HCT116 (cell line): ENCODE measurements at places on chromosomes 5 and 9.

GRCh38 chr9:93701494-93702218 lies 125.3 kb downstream of the PHF2 start:
- no peak overlapping the region for H3K27ac ChIP-seq
- no peaks in the 10 kb centered on the region for H3K36me3 ChIP-seq
- H3K4me3 ChIP-seq = no peak overlapping the region
- no peaks in the 10 kb centered on the region for H3K27me3 ChIP-seq
- DNase-seq = no peak

DNA sequence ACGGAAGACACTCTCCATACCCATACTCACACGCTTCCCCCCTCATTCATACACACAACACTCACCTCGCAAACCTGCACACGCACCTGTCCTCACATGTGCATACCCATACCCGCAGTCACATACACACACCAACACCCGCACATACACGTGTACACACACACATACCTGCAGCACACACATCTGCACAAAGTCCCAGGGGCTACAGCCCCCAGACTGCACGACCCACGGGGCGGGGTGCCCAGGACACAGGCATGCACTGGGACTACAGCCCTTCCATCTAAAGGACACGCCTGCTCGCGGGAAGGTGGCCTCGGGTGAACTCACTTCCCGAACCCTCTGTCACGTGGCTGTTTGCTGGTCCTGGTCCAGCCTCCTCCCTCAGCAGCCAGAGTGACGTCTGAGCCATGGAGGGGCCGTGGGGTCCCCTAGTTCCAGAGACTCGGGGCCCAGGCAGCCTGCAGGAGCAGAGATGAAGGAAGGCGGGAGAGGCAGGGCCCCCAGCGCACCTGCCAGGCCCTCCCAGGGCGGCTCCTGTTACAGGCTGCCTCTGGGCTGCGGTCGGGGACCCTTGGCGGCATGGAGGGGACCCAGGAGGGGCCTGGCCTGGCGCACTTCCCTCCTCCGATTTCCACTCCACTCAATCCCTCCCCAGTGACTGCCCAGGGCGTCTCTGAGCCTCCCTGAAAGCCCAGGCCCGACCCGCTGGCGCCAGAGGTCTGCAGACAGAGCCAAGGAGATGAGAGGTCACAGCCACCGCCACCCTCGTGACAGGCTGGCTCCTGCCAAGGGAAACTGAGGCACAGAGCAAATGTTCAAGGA lies 8.1 kb downstream of the SLC12A7 start:
- H3K27me3 ChIP-seq = no peaks in the 10 kb centered on the region
- DNase-seq = no peak

DNA sequence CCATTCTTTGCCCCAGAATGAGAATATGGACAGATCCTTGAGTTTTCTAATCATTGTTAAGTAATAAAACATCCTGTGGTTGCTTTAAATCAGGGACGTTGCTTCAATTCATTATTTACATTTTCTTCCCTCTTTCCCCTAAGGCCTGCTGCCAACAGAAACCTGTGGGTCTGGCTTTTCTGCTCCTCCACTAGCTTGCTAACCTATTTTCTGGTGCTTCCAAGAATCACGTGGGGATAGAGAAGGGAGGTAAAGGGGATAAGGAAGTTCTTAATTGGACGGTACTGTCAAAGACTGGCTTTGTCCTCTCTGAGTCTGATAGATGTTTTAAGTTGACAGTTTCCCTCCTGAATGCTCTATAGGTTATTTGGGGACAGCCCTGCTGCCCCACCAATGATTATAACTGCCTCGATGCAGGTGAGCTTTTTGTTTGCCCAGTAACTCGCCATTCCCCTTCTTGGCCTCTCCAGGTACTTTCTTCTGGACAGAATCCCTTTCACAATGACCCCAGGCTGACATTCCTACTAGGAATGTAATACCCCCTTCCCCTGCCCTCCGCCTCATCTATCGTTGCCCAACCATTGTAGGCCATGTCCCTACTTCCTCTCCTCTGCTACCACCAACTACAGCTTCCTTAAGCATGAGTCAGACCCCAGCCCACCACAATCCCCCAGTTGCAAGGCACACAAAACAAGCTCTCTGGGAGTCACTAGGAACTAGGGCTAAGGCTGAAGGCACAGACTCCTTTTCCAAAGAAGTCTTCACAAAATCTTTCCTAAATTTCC lies 19.9 kb upstream of the CPEB4 start:
- H3K27ac ChIP-seq = no peak overlapping the region
- no peaks in the 10 kb centered on the region for H3K27me3 ChIP-seq
- DNase-seq = no peak
- no peaks in the 10 kb centered on the region for H3K36me3 ChIP-seq
- H3K4me3 ChIP-seq = no peak overlapping the region

DNA sequence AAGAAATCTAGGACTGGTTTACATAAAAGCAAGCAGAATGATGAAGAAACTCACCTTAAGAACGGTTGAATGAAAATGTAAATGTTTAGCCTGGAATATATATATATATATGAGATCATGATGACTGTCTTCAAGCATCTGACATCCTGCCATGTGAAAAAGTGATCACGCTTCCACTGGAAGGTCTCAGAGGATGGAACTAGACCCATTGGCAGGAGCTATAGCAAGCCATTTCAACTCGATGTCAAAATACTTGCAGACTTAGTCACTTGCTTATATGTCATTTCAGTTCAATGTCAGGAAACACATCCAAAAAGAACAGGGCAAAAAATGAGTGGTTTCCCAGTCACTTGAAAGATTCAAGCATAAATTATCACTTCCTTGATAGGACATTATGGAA lies 22.2 kb upstream of the TMEM161B start:
- H3K4me3 ChIP-seq = no peak overlapping the region
- no peaks in the 10 kb centered on the region for H3K4me1 ChIP-seq
- H3K27ac ChIP-seq = no peak overlapping the region
- H3K27me3 ChIP-seq = no peaks in the 10 kb centered on the region
- no peak for DNase-seq

DNA sequence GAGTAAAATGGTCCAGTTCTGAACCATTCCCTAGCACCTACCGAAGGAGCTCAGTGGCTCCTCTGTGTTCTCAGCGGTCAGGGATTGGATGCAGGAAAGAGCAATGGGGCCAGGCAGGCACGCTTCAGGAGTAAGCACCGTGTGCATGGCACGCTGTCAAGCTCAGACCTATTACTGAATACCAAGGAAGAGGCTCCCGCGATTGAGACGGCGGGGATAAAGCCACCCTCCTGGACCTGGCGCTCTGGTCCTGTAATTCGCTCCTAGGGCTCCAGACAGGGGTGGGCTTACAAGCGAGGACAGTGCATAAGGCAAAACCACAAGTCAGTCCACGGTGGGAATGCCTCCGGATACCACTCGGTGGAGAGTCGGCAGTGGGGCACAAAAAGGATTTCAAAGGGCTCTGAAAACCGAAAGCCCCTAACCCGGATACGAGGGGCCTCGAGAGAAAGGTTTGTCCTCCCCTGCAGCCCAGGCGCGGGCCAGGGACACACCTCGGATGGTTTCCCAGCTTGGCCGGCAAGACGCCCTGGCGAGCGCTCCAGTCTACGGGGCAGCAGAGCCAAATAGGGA lies 988 bp downstream of the OXCT1 start:
- no peaks in the 10 kb centered on the region for H3K36me3 ChIP-seq
- no peaks in the 10 kb centered on the region for H3K27me3 ChIP-seq
- H3K4me1 ChIP-seq = peaks cover 10% of the 10 kb centered on the region; the same call in 1 of the 2 replicates
- peak overlapping the region; percentile 78 for H3K27ac ChIP-seq

DNA sequence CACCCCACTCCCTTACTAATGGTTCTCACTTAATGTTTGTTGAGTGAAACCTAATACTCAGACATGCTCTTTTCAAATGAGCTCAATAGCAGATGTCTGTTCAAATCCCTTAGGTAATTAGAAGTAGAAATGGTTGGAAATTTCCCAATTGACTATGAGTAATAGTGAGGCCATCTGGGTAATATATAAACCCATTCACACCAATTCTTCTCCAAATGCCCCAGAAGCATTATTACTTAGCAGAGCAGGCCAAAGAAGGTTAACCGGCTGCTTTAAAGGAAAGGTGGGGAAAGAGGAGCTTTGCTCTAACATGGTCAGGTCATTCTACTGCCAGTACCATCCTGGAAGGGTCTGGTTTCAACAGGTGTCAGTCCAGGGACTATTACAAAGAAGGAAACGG lies 119.5 kb upstream of the MTAP start:
- peaks cover 84% of the 10 kb centered on the region for H3K4me1 ChIP-seq
- H3K4me3 ChIP-seq = no peak overlapping the region; the same call in 1 of the 2 replicates
- H3K36me3 ChIP-seq = no peaks in the 10 kb centered on the region
- H3K27ac ChIP-seq = peak overlapping the region; percentile 99

DNA sequence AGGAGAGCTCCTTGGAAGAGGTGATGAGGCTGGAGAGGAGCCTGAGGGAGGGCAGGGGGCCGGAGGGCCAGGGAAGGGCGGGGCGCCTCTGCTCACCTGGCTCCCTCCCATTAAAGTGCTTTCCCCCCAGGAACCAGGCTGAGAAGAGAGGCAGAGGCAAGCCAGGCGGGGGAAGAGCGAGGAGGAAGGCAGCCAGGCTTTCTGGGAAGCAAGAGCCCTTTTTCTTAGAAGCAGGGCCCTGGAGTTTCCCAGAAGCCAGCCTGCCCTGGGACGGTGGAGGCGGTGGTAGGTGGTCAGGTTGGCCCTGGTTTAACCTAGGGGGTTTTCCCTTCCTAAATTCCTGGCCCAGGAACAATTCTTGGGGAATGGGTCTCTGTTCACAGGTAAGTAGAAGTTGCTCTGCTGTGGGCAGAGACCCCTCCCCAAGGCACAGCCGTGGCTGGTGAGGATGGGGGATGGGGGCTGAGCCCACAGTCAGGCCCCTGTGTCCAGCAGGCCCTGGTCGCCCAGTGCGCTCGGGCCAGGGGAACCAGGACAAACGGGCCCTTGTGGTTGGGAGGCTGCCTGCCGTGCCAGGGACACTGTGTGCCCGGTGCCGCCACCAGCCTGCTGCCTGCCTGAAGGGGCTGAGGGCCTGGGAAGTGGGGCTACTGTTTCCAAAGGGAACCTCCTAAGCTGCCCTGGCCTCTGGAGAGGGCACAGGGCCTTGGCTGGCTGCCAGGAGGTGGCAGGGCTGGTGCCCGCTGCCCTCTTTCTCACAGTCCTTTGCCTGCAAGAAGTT lies 16.6 kb upstream of the RALGDS start:
- DNase-seq = no peak
- no peak overlapping the region for H3K4me3 ChIP-seq
- no peaks in the 10 kb centered on the region for H3K27me3 ChIP-seq
- peaks cover 59% of the 10 kb centered on the region for H3K4me1 ChIP-seq
- no peak overlapping the region; the same call in 1 of the 2 replicates for H3K27ac ChIP-seq

DNA sequence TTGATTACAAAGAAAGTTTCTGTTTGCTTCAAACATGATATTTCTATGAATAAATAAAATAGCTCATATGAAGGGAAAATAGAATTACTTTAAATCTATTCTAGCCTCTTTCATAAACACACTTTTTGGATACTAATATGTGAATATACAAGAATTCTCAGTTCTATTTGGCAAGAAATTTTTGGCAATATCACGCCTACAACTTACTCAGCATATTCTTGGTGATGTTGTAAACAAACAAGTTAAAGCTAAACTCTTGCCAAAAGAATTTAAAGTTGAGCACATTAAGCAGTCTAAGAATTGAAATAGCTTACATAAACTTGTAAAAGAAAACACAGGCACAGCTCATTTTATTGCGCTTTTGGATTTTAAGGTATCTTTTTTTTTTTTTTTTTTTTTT lies 209.8 kb downstream of the CDH12 start:
- H3K4me3 ChIP-seq = no peak overlapping the region
- H3K4me1 ChIP-seq = no peaks in the 10 kb centered on the region
- no peaks in the 10 kb centered on the region for H3K36me3 ChIP-seq
- no peak for DNase-seq
- H3K27me3 ChIP-seq = no peaks in the 10 kb centered on the region

DNA sequence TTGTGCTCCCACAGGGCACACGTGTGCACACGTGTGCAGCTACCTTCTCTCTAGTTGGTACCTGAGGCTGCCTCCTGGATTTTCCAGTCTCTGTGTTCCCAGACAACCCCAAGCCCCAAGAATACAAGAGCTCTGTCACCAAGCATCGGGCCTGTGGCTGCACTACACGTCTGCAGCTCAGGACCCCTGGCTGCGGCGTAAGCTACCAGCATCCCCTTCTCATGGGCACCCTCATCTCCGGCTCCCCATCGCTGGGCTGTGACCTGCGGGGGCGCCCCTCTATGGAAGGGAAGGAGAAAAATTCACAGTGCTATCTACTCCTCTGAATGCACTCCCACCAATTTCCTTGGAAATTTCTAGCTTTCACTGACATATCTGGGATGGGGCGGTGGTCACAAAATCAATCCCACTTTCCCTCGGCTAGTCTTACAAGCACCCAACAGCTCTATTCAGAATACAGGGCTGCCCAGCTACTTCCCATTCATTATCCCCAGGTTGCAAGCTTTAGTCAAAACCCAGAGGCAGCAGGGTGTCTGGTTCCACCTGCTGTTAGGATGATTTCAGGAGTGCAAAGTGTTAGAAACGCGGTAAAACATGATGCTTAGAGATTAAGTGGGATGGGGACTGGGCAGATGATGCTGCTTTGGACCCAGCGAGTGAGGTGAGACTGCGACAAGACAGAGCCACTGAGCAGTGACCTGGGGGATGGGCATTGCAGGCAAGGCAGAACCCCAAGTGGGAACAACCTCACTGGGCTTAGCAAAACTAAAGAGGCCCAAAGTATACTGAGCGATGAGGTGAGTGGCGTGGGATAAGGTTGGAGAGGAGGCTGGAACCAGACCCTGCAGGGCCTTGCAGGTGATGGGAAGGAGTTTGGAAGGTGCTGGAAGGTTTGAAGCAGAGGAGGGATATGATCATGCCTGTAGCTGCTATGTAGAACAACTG lies 121.7 kb downstream of the KCNIP1 start:
- no peaks in the 10 kb centered on the region for H3K36me3 ChIP-seq
- H3K4me1 ChIP-seq = no peaks in the 10 kb centered on the region
- DNase-seq = no peak
- no peak overlapping the region for H3K27ac ChIP-seq
- H3K4me3 ChIP-seq = no peak overlapping the region

- no peak overlapping the region for H3K27ac ChIP-seq
- H3K4me1 ChIP-seq = peaks cover 10% of the 10 kb centered on the region
- H3K4me3 ChIP-seq = no peak overlapping the region
- no peaks in the 10 kb centered on the region for H3K27me3 ChIP-seq
- DNase-seq = no peak
Measured at GRCh38 chr9:34452568-34452967, 5.8 kb downstream of the FAM219A start.

DNA sequence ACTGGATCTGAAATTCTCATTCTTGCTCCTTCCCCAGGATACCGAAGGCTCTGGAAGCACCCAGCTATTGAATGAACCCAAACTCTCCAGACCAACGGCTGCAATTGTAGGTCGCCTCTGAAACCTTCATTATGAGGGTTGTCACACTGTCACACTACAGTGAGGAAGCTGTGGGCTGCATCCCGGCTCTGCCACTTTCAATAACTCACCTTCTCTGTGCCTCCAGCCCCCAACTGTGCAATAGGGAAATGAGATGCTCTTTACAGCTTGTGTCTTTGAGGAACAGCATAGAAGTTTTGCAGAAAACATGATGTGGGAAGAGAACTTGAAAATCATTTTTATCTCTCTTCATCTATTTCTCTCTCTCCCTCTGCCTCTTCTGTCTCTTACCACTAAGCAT lies 69.6 kb upstream of the TGFBR1 start:
- H3K36me3 ChIP-seq = no peaks in the 10 kb centered on the region
- no peaks in the 10 kb centered on the region for H3K4me1 ChIP-seq
- DNase-seq = no peak
- no peak overlapping the region for H3K27ac ChIP-seq
- H3K4me3 ChIP-seq = no peak overlapping the region
